ENCODE measurements at places on chromosomes 3 and 15. TPM values are rescaled to one million over a fixed set of nuclear protein-coding genes. Genes with fewer than 3 reads are reported as not detected.

CADPS gene
- 206 TPM for total RNA-seq

ADGRG7 gene
- total RNA-seq, result not detected

OR5AC2 gene
- not detected for total RNA-seq

ZBTB11 gene
- total RNA-seq, result 68.2 TPM

MUSTN1 gene
- not detected for total RNA-seq

EFCC1 gene
- total RNA-seq, result 0.94 TPM

ZIC4 gene
- total RNA-seq, result 1.2 TPM

FMN1 gene
- 3.9 TPM for total RNA-seq

ZIC1 gene
- 15.6 TPM for total RNA-seq

CHRM5 gene
- 0.47 TPM for total RNA-seq

CGNL1 gene
- 5.3 TPM for total RNA-seq

C3orf80 gene
- 15.0 TPM for total RNA-seq

LRRC3B gene
- total RNA-seq, result 51.3 TPM

ANKRD63 gene
- total RNA-seq, result not detected

FBXW12 gene
- total RNA-seq, result 2.5 TPM

FBXL2 gene
- total RNA-seq, result 70.8 TPM

RTP3 gene
- not detected for total RNA-seq

GALNT15 gene
- total RNA-seq, result 2.0 TPM

ATP1B3 gene
- 40.7 TPM for total RNA-seq

IL20RB gene
- total RNA-seq, result 0.62 TPM

ILDR1 gene
- not detected for total RNA-seq

STRA6 gene
- 2.3 TPM for total RNA-seq

TTC21A gene
- total RNA-seq, result 2.5 TPM

UQCRC1 gene
- total RNA-seq, result 124 TPM

SAMD7 gene
- not detected for total RNA-seq

ARHGEF3 gene
- 26.4 TPM for total RNA-seq

ATP11B gene
- total RNA-seq, result 117 TPM

NDUFB5 gene
- total RNA-seq, result 135 TPM

AHSG gene
- total RNA-seq, result 0.47 TPM

SMCO1 gene
- total RNA-seq, result not detected

APOD gene
- 3.6 TPM for total RNA-seq

EXOG gene
- total RNA-seq, result 18.9 TPM

ECE2 gene
- total RNA-seq, result 2.2 TPM

SCAANT1 gene
- total RNA-seq, result not detected

ITIH4 gene
- total RNA-seq, result 2.8 TPM

ITIH1 gene
- total RNA-seq, result 0.94 TPM

SOX14 gene
- total RNA-seq, result not detected

TSPAN3 gene
- 202 TPM for total RNA-seq

UROC1 gene
- not detected for total RNA-seq

SPTBN5 gene
- total RNA-seq, result 0.16 TPM

TMCO5A gene
- total RNA-seq, result not detected

XCR1 gene
- total RNA-seq, result not detected

DET1 gene
- total RNA-seq, result 9.8 TPM

DUOXA2 gene
- not detected for total RNA-seq

ECT2 gene
- total RNA-seq, result 12.6 TPM

CHRNA7 gene
- total RNA-seq, result 4.4 TPM
